ENCODE measurements at places on chromosomes 11 and 22. TPM values are rescaled to one million over a fixed set of nuclear protein-coding genes. Genes with fewer than 3 reads are reported as not detected.

GRCh38 chr11:112548641-112549040 lies 288.0 kb upstream of the PLET1 start:
- no peak for DNase-seq

DNA sequence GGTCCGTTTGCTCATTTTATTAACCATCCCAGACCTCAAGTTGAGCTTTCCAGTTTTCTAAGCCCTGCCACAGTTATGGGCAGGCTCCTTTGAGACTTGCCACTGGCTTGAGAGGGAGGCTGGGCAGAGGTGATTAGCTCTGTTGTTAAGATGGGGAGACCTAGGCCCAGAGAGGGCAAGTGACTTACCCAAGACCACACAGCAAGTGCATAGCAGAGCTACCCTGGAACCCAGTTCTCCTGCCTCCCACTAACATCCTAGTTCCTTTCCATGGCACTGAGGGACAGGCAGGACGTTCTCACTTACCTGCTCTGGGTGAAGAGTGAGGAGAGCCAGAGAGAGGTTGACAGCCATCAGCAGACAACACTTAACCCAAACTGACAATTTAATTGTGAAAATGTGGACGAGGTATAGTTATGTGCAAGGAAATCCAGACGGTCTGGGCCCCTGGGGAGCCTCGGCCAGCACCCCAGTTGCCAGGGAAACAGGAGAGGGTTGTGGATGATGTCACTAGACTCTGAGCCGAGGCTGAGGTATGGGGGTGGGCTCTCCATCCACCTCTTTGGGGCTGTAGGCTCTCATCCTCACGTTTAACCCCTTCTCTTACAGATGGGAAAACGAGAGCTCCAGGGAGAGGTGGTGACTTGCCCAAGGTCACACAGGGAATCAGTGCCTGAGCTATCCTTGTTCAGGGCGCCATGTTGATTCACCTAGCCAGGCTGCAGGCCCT lies 12.3 kb upstream of the WNT11 start:
- no peak for DNase-seq

DNA sequence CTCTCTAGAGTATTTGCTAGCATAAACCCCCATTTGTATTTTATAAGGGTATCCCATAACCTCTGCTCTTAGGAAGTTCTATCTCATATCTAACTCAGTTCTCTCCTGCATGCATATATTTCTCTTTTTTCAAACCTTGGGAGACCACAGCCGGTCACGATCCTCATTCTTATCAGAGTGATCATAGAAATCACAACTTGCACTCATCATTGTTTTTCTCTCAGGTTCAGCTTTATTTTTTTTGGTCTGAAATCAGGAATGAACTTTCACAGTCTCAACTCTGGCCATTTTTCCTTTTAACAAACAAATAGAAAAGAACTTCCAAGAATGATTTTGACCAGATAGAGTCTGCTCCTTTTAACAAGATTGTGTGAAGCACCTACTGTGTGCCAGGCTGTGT lies 98.6 kb upstream of the BLID start:
- no peak for DNase-seq

DNA sequence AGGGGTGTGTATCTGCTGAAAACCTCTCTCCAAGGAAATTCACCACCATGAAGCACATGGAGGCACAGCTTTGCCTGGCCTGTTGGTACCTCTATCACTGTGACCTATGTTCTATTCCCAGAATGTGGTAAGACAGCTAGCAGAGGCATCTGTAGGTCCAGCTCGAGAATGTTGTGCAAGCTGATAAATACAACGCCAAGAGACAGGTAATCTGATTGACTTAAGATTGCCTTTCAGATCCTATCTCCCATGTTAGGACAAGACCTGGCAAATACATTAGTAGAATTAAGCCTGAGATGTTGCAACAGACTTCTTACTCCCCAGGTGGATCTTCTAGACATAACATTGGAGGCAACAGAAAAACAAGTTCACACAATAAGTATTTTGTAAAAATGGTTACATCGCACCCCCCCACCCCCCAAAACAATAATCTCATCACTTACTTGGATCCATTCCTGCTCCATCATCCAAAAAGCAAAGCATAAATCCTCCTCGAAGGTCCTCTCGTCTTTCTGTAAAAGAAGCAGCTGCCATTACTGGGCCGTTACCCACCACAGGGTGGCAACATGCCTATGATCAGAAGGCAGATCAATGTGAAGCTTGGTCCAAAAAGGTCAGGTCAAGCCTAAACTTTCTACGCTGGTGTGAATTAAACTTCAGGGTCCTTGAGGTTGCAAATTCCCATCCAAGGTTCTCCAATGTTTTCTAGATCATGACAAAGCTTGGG lies 18.5 kb downstream of the MORC2 start:
- DNase-seq: no peak

GRCh38 chr11:65497141-65498041 lies 1.5 kb upstream of the MALAT1 start:
- peak; percentile 98 for DNase-seq

DNA sequence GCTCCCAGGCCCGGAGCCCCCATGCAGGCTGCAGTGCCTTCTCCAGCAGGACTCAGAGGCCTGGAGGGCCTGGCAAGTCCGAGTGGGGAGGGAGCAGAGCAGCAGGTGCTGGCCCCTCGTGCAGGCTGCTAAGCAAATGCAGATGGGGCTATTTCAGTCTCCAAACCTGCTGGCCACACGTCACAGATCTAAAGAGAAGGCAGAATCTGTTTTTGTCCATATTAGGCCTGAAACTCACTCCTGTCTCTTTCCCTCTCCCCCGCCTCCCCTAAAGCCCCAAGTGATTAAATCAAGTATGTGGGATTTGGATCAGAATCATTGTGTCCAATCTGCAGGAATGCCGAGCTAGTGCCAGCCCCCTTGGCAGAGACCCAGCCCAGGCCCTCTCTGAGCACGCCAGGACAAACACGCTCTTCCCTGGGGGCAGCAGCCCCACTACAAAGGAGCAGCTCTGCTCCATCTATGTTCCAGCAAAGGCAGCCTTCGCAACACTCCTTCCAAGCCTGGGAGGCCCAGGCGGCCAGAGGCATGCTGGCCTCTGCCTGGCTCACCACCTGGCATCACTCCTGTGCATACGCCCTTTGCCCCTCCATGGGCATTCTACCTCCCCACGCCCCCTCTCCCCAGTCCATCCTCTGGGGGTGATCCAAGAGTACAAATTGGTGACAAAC lies 26.5 kb downstream of the RPL27A start:
- peak; percentile 81 for DNase-seq

GRCh38 chr11:118910309-118911112 lies 15.2 kb downstream of the BCL9L start:
- peak; percentile 86 for DNase-seq

DNA sequence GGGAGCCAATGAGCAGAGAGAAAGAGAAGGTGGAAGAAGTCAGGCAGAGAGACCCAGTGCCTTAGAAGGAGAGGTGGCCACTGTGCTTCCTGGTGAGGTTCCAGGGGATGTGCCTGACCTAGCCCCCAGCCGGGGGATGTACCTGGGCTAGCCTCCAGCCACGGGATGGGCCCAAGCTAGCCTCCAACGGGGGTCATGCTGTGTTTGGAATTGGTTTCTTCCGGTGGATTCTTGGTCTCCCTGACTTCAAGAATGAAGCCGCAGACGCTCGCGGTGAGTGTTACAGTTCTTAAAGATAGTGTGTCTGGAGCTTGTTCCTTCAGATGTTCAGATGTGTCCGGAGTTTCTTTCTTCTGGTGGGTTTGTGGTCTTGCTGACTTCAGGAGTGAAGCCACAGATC lies 6.9 kb upstream of the SMIM38 start:
- no peak for DNase-seq

DNA sequence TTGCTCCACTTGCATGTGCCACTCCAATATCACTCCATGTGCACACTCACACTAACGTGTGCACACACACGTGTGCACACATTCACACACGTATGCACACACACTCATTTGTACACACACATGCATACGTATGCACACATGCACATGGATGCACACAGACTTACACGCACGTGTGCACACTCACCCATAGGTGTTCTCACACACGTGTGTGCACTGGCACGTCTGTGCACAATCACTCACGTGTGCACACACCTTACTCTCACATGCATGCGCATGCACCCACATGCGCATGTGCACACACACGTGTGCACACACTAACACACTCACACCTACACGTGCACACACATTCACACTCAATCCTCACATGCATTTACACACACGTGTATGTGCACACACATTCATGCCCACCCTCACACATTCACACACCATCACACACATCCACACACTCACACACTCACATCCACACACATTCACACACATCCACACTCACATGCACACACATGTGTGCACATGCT lies 9.3 kb upstream of the MS4A15 start:
- no peak for DNase-seq

DNA sequence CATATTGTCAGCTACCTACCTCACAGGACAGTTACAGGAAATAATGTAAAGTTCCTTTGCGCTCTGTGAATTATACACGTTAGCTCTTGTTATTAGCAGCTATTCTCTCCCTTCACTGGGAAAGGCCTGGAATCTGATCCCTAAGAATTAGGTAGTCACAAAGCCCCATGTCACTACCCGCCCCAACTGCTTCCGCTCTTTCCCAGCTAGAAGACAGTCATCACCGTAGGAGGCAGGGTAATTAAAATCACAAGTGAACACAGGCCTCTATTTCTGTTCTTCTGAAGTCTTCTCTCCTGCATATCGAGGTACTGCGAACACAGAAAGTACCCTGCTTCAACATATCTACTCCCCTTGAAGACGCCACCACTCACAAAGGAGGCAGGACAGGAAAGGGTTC lies 12.6 kb upstream of the AHNAK start:
- no peak for DNase-seq

DNA sequence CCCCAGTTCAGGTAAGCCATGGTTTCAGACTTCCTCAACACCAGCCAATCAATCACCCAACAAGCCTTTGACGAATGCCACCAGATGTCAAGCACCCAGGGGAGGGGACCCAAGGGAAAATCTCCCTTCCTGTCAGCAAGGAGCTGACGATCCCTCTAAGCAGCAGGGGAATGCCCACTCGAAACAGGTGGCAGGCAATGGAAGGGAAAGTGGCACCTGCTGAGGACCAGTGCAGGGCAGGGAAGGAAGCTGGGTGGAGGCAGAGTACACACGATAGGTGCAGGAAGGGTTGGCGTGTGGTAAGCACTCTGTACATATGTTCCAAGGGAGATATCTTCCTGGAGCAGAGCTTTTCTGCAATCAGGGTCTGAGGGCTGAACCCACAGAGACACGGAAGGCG lies 11.7 kb upstream of the CREB3L1 start:
- DNase-seq: no peak

- no peak for DNase-seq
These were observed 101.6 kb downstream of the FAM76B start for GRCh38 chr11:95688015-95688414.

- no peak for DNase-seq
These were observed 74.1 kb downstream of the CYB5R2 start for GRCh38 chr11:7599209-7599608.

DNA sequence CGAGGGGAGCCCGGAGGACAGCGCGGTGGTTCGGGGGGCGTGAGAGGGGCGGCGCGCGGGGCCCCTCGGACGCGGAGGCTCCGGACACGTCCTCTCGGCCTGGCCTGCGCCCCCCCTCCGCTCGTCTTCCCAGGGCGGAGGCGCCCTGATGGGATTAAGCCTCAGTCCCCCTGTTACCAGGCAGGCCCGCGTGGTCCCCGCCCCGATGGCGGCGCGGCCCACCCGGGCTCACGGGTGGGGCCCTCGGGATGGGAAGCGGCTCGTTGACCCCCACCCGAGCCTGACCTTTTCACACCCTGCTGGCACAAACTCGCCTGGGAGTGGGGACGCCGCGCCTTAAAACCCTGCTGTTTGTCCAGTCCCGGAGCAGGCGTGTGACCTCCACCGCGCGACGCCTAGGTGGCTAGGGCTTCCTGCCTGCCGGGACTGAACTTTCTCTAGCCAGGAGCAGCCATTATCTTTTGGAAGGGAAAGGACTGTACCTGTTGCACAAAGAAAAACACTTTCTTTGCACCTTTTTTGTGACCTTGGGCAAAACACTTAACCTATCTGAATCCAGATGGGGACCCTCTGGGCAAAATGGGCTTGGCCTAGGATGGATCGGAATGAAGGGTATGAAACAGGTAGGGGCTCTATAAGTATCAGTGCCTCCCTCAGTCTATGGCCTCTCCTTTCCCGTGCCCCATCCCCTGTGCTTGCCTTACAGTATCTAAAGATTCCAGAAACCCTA lies 1.0 kb downstream of the KIAA1671 start:
- no peak for DNase-seq

DNA sequence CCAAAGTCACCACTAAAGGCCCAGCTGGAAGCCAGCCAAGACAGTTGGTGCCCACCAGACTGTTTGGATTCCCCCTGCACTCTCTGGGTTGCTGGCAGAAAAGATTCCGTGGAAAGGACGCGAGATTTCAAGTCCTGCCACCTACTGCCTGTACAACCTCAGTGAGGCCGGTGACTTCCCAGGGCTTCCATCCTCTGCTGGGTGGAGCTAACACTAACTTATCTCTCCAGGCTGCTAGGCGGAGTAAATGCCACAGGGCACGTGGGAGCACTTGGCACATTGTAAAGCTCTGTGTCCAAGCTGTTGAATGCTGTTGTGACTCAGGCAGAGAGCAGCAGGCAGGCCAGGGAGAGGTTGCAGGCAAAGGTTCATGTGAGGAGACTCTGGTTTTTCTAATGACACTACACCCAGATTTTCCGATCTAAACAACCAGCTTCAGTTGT lies 50.9 kb upstream of the CDON start:
- DNase-seq: peak; percentile 92

- no peak for DNase-seq
These were observed 11.8 kb upstream of the APLNR start for GRCh38 chr11:57248780-57249383.

- DNase-seq: no peak
These were observed 341.6 kb downstream of the CTTN start for GRCh38 chr11:70739811-70740487.

GRCh38 chr11:15616130-15617105 lies 501.7 kb downstream of the INSC start:
- DNase-seq: no peak

- no peak for DNase-seq
These were observed 13.9 kb downstream of the OR5B3 start for GRCh38 chr11:58392746-58393145.

DNA sequence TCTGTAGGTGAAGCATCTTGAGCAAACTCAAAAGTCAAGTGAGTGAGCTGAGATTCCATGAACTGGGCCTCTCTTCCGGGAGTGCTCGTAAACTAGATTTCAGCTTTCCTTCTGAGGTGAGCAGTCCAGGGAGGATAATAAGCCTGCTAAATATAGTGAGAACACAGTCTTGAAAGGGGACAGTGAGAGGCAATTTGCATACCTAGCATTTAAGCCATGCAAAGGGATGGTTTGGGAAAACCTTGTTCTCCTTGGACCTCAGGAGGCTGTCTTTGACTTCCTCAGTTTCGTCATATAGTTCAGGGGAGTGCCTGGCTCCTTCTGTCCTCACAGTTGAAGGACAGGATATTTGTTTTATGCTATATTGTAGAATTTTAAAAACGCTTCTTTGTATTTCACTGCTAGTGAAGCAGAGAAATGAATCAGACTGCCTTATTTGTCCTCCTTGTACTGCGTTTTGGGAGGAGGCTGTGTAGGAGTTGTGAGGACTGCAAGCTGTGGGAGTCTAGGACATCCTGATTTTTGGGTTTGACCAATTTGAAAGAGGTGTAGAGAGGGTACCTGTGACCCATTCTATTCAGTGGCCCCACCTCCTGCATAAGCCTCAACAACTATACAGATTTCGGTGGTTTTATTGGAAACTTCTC lies 11.0 kb upstream of the SORL1-AS1 start:
- DNase-seq: no peak

- no peak for DNase-seq
These were observed 600.5 kb upstream of the TENM4 start for GRCh38 chr11:80041136-80042000.

JHY gene
- 1.3 TPM for total RNA-seq

MFRP gene
- not detected for total RNA-seq

PRG3 gene
- not detected for total RNA-seq

HEPN1 gene
- not detected for total RNA-seq

CD6 gene
- total RNA-seq: not detected

ANGPTL5 gene
- not detected for total RNA-seq

IL10RA gene
- total RNA-seq: 0.73 TPM
